ENCODE measurements at places on chromosomes 5 and 9. TPM values are rescaled to one million over a fixed set of nuclear protein-coding genes. Genes with fewer than 3 reads are reported as not detected.

DNA sequence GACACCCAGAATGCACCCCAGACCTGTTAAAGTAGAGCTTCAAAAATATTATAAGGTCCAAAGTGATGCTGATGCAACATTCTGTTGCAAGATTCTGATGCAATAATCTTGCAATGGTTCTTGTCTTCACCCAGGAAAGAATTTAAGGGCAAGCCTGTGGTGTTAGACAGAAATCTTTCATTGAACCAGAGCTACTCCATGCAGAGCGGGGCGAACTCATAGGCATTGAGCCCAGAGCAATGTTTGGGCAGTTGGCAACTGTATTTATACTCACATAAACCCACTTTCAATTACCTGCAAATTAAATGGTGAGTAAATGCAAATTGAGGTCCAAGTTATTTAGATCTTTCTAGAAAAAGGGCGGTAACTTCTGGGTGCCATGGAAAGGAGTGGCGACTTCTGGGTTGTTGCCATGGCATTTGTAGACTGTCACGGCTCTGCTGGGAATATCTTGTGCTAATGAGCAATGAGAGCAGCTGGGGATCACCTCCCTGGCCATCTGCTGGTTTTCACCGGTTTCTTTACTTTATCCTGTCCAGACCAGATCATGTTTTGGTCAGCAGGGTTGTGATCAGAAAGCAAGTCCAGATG, 163.4 kb downstream of the ICE1 start:
- DNase-seq, result no peak

- no peak for DNase-seq
Observed at GRCh38 chr9:116686693-116687073, 422 bp upstream of the TRIM32 start.

CPLANE1 gene
- polyA plus RNA-seq, result 38.5 TPM

DNA sequence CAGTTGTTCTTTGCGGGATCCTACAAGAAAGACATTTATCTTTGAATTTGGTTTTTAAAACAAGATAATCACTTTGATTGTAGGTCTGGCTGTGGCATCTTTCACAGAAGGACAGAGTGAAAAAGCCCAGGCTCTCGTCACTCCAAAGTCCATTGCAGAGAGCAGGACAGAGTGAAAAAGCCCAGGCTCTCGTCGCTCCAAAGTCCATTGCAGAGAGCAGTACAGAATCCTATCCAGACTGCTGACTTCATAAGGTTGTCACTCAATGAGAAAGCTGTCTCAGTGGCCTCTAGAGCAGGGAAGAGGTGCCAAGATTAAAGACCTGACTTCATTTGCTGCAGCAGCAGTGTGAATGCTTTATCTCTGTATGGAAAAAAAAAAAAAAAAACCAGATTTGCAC, 16.3 kb upstream of the GPX8 start:
- no peak for DNase-seq

ADGRV1 gene
- 11.3 TPM for polyA plus RNA-seq

BTNL3 gene
- 0.09 TPM for polyA plus RNA-seq

IFNK gene
- not detected for polyA plus RNA-seq

UGCG gene
- 74.5 TPM for polyA plus RNA-seq

GRCh38 chr9:134620751-134621557, 20.6 kb upstream of the COL5A1 start:
- no peak for DNase-seq

IL31RA gene
- 0.07 TPM for polyA plus RNA-seq

GRCh38 chr9:105414947-105415661, 32.7 kb upstream of the FSD1L start:
- DNase-seq, result peak; percentile 69

DNA sequence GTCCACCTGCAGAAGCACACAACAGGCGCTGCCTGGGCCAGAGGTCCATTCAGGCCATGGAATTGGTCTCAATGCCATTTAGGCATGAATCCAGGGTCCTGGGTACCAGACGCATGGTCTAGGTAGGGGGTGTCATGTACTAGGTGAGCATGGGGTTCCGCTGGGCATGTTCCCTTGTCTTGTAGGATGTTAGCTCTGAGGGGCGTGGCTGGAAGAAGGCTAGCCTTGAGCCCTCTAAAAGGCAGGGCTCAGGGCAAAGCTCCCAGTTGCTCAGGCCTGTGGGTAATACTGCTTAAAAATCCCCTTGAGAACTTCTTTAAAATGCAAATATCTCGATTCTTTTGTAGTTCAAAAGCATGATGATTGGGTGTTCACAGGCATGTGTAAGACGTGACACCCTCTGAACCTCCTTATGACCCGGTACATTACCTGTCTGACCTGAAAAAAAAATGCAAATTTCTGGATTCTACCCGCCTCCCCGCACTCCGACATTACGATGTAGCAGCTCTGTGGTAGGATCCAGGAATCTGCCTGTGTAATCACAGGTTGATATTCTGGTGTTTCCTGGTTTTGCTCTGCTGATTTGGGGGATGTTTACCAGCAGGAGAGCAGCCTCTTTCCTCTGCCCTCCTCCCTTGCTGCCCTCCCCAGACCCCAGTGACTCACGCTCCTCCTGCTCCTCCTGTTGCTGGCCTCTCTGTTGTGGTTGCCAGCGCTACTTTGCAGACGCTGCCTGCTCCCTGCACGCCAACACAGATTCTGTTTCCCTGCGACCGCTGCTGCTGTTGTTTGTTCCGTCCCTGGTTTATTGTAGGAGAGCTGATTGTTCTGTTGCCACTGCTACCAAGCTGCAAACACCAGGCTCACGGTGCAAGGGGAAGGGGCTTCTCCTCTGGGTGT, 5.7 kb downstream of the TMC1 start:
- peak; percentile 83 for DNase-seq

SLC6A3 gene
- 0.40 TPM for polyA plus RNA-seq

GRCh38 chr5:124124711-124125229, 612.8 kb downstream of the CSNK1G3 start:
- no peak for DNase-seq

DNA sequence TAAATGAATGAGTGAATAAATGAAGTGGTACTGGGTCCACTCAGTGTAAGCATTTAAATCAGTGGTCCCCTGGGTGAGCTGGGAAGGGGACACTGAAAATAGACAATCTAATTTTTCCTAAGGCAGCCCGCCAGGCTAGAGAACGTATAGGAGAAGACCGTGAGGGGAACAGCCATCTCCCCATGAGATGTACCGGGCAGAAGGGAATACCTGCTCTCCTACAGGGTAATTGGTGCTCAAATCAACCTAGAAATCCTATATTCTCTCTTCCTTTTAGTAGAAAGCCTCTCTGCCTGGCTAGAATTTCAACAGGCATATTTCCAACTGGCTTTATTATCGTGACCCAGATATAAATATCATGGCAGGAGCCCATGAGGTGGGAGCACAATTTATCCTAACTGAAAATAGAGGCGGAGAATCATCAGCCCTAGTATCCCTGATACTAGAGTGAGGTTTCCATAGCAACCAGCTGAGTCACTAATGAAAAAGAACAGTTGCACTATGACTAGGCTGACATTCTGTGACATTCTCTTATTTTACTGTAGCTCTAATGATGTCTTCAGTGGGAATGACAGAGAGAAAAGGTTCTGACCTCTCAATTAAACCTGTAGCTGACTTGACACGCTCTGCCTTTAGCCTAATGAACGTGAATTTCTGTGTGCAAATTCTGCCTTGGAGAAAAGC, 96.5 kb upstream of the CAST start:
- no peak for DNase-seq

DNA sequence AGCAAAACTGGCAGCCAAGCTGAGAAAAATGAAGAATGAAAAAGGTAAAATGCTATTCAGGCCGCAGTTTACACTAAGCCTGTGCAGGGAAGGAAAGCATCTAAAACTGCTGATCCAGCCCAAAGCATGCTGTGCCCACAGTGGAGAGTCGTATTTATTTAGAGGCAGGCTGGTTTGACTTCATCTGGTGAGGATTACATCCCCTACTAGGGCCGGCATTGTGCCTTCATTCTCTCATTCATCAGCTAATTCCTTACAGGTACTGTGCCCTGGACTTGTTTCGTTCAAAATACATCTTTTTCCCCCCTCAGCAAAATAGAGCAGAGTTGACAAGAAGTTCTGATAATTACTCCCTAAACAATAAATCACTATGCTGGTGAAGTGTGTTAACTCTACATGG, 137.5 kb upstream of the DAP start:
- DNase-seq, result no peak

- no peak for DNase-seq
Observed at GRCh38 chr9:71681708-71682272, 86.5 kb downstream of the CEMIP2 start.

DNA sequence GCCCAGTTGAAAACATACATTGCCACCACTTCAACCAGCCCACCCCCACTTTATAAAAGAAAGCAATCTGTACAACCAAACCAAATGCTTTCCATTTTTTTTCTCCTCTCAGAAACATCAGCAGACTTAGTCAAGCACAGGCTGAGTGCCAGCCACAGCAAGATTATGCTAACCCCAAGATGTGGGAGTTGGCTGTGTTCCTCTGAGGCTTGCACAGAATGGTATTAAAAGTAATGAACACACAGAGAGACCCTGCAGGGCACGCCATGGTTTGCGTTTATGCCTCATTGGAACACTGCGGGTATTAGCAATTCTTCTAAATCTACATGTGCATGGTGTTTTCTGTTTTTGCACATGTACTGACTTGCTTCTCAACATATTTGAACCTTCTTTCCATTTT, 419.9 kb upstream of the GRAMD2B start:
- DNase-seq, result no peak

DNA sequence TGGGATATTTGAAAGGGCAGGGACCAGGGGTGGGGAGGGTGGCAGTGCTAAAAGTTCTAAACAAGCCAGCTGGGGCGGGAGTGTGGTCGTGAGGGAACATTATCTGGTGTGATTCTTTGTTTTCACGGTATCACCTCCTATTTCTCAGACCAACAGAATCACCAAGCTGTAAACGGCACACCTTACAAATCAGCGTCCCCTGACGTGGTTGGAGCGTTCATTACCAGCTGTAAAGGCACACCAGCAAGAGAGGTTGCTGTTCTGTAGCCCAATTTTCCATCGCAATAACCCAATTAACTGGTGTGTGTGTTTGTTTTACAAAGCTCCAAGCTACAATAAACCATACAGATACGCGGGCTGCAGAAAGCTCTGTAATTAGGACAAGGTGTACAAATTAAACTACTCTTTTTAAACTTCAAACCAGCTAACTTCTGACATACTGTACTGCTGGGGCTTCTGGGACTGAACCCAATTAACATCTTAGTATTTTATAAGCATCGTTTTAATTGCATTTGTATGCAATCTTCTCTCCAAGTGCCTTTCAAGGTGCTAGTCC, 303.6 kb upstream of the CLINT1 start:
- no peak for DNase-seq

- DNase-seq, result no peak
Observed at GRCh38 chr9:70475211-70475610, 60.8 kb upstream of the KLF9 start.

GRCh38 chr9:93244510-93245436, 60.8 kb downstream of the WNK2 start:
- no peak for DNase-seq

PALM2AKAP2 gene
- 11.3 TPM for polyA plus RNA-seq

- DNase-seq, result no peak
Observed at GRCh38 chr9:98732091-98732490, 23.4 kb upstream of the GABBR2 start.

OR13J1 gene
- 0.06 TPM for polyA plus RNA-seq

DNA sequence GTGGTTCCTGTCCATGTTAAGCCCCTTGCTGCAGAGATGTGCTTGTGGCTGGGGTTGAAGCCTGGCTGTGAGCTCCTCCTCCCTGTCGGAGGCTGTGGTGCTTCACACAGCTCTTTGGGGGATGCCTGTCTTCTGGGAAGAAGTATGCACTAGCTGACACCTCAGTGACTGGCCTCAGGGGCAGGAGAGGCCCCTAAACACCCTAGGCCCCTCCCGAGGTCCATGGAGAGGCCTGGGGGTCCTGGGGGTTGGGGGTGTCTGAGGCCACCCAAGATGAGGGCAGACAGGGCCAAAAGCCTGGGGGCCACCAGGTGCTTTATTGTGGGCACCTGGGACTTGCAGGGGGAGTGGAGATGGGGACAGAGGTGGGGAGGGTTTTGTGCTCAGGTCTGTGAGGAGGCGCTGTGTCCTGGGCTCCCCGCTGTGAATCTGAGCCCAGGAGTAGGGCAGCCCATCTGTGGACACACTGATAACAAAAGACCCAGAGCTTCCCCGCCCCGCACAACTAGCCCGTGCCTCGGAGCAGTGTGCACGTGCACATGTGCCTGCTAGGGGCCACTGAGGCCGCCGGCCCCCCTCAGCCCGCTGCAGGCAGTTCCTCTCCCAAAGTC, 92.0 kb downstream of the PHF2 start:
- DNase-seq, result no peak

- DNase-seq, result no peak
Observed at GRCh38 chr5:125057912-125058826, 311.7 kb upstream of the ZNF608 start.

GRCh38 chr5:29261213-29261612, 1932.3 kb upstream of the CDH6 start:
- no peak for DNase-seq

- DNase-seq, result no peak
Observed at GRCh38 chr9:107246259-107247254, 36.5 kb upstream of the RAD23B start.

GRCh38 chr5:168723037-168723436, 143.9 kb upstream of the PANK3 start:
- DNase-seq, result no peak

GRCh38 chr9:70085241-70085640, 41.6 kb downstream of the MAMDC2 start:
- DNase-seq, result peak; percentile 45

- no peak for DNase-seq
Observed at GRCh38 chr9:109476642-109477257, 21.4 kb downstream of the PTPN3 start.

GRCh38 chr9:94584555-94584954, 9.1 kb downstream of the FBP2 start:
- DNase-seq, result no peak

- DNase-seq, result no peak
Observed at GRCh38 chr9:91783876-91784672, 166.0 kb downstream of the ROR2 start.

DNA sequence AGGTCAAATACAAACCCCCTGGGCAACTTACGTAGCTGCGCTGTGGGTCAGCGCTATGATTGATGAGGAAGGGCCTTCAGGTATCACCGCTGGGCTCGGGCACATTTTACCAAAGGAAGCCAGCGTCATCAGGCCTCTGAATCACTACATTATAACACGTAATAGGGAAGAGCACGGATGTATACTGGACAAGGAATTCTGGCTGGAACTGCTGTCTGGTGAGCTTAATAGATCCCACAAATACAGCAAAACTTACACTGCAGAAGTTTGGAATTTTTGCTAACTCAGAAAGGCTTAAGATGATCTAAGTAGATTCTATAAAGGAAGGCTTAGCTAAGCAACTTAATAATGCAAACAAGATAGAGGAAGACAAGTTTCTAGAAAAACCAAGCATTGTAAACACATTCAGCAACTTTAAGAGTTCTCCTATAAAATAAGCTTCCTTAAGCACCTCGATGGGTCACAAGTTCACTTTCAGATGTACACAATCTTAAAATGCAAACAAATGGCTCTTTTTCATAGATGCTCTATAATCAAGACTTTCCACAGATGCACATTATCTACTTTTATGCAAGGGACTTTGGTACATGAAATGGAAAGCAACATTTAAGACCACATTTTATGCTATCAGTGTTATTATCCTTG, 360.1 kb upstream of the PANK3 start:
- DNase-seq, result no peak

GRCh38 chr5:150289551-150290390, at the start of gene CAMK2A:
TSS of gene CAMK2A (minus strand) at chr5:150289773. CDS start at chr5:150289625, 148 bp downstream.
- DNase-seq, result no peak

GARNL3 gene
- 13.6 TPM for polyA plus RNA-seq

GRCh38 chr9:116550696-116551436, 136.2 kb upstream of the TRIM32 start:
- no peak for DNase-seq

GRCh38 chr9:114366334-114367128, 21.3 kb downstream of the AKNA start:
- DNase-seq, result no peak
